ENCODE measurements at places on chromosomes 2 and 18.

- no peak for DNase-seq
These were observed 162.6 kb downstream of the FMNL2 start for GRCh38 chr2:152497481-152498052.

GRCh38 chr2:149132339-149132738 is 93.8 kb downstream of the LYPD6B start:
- DNase-seq, result no peak

GRCh38 chr2:28676152-28676835 is 75.3 kb upstream of the PPP1CB start:
- no peak for DNase-seq

DNA sequence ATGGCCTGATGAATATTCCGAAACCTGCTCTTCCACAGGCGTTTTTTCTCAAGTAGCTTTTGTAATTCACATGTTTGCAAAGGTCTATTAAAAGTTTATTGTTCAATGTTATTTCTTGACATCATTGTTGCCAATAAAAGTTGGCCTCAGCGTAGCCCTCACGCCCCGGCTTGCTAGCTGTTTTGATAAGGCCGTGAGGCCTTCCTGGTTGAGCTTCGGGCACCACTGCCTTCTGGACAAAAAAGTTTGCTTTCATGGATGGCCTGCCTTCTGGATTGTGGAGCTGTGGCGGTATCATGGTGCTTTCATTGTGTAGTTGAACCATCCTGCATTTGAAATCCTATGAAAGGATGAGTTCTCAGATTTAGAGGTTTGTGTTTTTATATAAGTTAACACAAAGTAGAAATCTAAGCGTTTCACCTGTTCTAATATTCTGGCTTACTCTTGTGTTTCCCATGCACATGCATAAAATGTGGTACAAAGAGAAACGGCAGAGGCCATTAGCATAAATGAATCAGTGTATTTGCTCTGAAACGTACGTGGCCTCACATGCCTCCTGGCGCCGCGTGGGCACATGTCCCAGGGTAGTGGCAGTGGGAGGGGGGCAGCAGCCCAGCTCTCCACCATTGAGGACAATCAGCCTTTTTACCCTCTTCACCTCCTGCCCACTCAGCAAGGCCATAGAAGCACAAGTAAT is 134.5 kb downstream of the NCK2 start:
- DNase-seq, result no peak

DNA sequence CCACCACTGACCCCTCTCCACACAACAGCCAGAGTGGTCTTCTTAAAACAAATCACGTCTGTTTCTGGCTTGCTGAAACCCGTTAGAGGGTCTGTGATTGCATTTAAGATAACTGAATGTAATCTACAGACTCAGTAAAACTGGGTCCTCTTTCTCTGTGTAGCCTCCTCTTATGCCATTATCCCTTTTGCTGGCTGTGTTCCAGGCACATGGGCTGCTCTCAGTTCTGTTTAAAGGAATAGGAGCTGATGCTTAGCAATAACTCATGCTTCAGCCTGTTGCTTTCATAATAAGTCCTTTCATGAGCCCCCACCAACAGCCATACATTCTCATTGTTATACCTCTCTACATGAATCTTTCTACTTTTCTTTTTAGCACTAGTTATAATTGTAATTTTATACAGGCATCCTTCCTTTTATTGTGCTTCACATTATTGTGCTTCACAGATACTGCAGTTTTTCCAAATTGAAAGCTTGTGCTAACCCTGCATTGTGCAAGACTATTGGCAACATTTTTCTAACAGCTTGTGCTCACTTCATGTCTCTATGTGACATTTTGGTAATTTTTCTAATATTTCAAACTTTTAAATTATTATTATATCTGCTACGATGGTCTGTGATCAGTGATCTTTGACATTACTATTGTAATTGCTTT is 782.6 kb downstream of the MBD2 start:
- no peak for DNase-seq

DNA sequence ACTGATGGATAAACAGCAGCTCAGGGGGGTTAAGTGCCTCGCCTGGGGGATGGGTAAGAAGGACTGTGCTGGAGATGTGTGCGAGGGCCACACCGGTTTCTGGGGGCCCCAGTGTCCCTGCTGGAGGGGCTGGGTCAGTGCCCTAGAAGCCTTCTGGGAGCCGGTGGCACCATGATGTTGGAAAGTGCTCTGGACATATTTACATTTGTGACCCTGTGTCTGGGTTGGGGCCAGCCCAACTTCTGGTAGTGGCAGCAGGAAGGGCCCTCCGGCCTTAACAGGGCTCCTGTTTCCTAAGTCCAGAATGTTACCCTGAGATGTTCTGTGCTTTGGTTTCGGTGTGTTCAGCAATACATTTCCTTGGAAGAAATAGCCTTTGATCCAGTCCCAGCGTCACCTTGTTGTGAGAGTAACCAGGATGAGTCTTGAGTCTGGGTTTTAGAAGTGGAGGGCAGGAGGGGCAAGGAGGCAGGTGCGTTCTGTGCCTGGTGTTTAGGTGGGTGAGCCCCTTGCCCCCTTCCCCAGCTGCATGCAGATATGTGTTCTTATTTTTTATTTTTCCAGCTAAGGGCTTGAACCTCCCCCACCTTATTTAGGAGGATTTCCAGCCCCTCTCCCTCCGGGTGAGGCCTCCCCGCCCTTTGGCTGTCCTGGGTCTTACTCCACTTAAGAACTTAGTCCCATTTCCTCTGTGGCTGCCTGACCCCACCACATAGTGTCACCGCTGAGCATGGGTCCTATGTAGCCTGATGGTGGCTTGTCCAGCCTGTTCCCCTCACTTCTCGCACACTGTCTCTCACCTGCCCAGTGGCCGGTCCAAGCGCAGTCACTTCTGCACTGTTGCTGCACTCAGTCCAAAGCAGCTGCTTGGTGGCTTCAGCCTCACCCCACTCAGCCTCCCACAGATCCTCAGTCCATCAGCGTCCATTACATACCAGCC is 132.7 kb upstream of the HS6ST1 start:
- no peak for DNase-seq

DNA sequence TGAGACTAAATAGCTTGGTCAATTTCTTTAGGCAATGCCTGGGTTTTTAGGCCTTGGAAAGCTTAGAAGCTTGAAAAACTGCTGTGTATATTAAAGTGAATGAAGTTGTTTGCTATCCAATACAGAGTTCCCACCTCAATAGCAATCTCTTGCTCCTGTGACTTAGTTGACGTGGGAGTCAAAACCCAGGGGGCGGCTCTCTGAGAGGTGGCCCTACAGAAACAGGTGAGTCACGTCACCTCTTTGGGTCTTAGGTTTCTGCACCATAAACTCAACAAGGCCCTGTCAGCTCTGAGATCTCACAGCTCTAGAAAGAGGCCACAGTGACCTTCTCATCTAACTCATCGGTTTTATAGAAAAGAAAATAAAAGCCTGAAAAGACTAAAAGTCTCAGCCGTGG is 79.6 kb downstream of the ADD2 start:
- DNase-seq, result no peak

- DNase-seq, result no peak
These were observed 54.7 kb upstream of the KIDINS220 start for GRCh38 chr2:8892111-8892510.

DNA sequence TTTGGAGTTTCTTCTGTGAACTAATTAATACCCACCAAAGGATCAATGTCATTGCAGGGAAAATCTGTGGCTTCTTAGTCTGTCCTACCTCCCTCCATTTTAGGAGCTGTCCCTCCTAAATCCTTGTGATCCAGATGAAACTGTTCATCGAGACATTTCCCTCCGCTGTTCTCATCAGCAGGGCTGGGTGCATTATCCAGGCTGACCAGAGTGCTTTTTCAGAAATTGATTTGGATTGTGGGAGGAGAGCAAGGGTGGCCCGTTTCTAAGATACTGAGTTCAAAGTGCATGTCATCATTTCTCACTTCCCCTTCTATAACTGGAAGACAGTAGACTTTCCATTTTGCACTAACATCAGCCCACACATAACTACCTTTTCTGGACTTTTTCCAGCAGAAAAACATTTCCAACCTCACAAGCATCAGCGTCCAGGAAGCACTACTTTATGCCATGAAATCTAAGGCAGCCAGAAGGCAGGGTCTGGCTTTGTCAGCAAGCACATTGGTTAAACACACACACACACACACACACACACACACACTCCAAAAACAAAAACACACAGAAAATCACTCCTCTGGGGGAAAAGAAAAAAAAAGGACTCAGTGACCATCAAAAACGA is 94.1 kb downstream of the ANKRD44 start:
- DNase-seq, result no peak

DNA sequence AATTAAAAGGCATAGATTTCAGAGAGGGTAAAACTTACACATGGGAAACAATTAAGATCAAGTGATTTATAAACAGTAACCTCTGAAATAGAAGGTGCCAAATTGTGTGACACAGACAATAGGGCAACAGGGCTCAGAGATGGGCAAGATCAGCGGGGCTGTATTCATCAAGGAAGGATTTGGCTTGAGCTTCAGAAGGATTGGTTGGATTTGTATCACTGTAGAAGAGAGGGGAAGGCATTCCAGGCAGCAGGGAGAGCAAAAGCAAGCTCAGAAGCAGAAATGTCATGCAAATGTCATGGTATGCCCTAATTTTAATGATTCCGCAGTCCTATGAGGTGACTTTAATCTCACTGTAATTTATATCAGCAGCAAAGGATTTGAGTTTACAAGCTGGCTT is 415.0 kb upstream of the NRP2 start:
- DNase-seq, result no peak

DNA sequence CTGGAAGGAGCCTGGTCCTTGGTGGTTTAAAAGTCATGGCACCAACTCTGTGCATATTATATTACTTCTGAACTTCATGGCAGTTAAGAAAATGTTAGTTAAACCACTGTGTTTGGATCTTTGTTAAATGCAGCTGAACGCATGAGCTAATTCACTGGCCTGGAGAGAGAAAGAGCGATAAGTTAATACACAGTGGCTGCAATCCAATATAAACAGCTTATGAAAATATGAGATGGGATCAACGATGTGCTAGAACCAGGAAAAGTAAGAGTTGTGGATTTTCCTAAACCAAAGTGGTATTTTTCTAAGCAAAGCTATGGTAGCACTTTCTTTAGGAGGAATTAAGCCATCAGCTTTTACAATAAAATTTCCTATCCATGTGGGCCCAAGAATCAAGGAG is 326.7 kb downstream of the MTX2 start:
- no peak for DNase-seq

DNA sequence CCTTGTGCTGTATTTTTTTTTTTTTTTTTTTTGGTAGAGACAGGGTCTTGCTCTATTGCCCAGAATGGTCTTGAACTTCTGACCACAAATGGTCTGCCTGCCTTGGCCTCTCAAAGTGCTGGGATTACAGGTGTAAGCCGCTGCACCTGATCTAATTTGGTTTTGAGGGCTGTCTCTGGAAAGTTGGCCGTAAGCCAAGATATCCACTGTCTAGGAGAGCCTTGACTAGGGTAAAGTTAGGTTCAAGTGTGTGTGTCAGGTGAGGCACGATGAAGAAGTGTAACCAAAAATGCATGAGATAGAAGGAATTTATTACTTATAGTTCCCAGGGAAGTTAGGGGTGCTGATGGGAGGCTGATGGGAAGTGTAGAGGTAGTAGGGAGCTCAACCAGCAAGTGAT is 46.7 kb downstream of the INO80C start:
- no peak for DNase-seq

- DNase-seq, result no peak
These were observed 336.9 kb downstream of the BCL11A start for GRCh38 chr2:60216452-60216995.

- no peak for DNase-seq
These were observed 6.4 kb upstream of the TNS1 start for GRCh38 chr2:218009231-218009630.

DNA sequence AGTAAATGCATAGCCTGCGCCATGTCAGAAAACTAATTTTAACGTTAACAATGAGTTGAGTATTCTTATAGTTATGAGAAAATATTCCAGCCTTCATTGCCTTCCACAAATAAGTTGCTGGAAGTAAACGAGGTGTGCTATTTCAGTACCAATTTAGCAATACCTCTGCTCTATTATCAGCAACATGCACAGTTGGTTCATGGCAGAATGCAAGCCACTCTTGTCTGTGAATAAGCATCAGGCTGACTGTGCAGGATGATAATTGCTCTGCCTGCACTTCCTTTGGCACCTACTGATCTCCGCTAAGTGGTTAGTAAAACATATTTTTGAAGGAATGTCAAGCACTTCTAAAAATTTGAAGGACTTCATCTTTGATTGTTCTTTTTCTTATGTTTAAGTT is 261.9 kb upstream of the SIX3 start:
- DNase-seq, result no peak

DNA sequence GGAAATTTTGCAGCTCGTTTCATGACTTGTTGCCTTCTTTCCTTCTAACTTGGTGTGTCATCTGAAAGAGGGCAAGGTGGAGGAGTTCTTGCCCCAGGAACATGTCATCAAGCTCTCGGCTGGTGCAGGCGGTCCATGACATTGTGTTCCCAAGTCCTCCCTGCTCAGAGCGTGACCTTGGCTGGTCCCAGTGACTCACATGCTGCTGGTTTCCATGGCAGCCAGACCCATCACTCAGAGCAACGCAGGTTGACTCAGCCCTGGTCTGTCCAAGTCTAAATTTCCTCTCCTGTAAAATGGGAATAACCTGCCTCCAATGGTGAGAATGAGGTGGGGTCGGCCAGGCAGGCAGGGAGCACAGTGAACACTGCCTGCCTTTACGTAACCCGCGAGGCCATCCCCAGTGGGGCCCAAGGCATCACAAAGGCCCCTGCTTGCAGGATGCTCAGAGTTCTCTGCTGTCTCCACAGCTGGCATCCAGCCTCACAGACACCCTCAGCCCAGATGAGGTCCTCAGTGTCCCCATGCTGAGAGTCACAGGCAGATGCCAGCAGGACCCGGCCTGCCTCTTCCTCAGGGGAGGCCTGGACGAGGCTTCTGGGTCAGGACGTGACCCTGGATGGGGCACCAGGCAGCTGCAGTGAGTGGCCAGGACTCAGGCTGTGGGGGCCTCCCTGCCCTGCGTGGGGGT is 143.7 kb downstream of the TPO start:
- no peak for DNase-seq

- no peak for DNase-seq
These were observed 56.0 kb downstream of the ATIC start for GRCh38 chr2:215367662-215368492.

- no peak for DNase-seq
These were observed 133.9 kb downstream of the ZNF532 start for GRCh38 chr18:58998401-58999203.

DNA sequence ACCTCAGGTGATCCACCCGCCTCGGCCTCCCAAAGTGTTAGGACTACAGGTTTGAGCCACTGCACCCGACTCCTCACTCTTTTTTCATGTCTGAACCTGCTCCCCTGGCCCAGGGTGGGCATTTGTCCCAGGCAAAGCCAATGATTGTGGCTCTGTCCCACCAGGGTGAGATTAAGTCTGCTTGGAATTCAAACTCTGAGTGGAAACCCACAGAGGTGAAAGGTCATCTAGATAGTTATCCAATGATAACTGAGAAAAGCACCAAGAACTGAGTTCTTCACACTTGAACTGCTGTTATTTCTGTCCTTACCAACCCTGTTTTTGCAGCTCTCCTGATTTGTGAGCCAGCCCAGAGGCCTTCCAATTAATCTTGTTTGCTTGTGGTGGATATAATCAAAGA is 62.4 kb upstream of the ACVR1 start:
- DNase-seq, result no peak
